Epithelial cell of prostate (primary cell): ENCODE measurements at places on chromosomes 4 and X.

DNA sequence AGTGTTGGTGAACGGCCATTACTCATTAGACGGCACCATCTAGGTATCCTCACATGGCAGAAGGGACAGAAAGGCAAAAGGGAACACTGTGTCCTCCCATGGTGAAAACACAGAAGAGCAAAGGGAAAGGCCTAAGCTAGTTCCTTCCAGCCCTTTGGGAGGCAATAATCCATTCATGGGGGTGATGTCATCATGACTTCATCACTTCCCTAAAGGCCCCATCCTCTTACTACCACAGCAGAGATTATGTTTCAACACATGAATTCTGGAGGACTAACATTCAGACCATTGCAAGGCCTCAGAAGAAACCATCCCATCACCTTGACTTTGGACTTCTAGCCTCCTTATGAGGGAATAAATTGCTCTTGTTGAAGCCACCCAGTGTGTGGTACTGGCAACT, 238.2 kb downstream of the MGST2 start:
- no peak for DNase-seq

DNA sequence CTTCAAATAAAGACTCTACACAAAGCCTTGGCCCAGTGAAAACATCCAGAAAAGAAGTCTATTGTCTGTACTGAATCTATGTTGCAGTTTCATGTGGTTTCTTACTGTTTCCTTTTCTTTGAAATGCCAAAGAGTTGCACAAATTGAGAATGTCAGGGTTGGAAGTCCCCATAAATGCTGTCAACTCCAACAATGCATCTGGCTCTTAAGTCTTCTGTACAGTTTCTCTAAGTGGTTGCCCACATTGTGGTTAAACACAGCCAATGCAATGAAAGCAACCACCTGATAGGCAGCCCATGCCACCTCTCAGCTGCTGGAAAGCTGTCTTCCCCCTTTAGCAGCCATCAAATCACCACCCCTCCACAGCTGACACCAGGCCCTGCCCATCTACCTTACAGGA, 67.2 kb upstream of the C1GALT1C1 start:
- no peak for DNase-seq

DNA sequence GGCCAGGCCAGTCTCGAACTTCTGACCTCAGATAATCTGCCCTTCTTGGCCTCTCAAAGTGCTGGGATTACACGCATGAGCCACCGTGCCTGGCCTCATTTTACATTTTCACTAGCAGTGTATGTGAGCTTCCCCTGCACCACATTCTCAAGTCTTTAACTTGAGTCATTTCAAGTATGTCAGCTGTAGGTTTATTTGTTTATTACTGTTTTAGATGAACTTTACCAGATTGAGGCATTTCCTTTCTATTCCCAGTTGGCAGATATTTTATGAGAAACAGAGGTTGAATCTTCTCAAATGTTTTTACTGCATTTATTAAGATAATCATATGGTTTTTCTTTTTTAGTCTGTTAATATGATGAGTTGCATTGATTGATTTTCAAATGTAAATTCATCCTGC, 114.6 kb upstream of the SH3RF1 start:
- no peak for DNase-seq

DNA sequence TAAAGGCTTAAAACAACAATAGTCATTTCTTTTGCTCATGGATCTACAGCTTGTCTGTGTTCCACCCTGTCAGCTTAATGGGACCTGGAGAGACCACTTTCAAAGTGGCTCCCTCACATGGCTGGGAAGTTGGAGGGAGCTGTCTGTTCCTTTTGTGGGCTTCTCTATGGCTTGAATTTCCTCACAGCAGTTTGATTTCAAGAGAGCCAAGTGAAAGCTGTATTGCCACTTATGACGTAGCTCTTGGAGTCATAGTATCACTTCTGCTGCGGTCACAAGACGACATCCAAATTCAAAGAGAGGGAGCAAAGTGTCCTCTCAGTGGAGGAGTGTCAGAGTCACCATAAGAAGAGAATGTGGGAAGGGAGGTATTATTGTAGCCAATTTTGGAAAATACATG, 22.7 kb upstream of the ACSL1 start:
- no peak for DNase-seq

- DNase-seq, result no peak
Measured at GRCh38 chrX:39817754-39818470, 279.8 kb downstream of the BCOR start.

DNA sequence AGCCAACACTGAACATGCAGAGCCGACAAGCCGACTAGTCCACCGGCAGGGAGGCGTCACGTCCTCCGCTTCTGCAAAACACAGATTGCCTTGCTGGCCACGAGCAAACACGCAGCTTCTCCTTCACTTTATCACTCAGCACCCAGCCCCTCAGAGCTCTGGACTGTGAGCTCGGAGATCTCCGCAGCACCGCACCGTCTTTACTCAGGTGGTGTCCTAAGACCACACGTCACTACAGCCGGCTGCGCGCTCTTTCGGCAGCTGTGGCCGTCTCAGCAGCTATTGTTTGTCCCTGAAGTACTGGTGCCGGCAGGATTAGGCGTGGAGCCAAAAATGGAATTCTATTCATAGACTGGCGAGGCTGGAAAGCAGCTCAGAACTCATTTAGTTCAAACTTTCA, 72.0 kb downstream of the FAT1 start:
- no peak for DNase-seq

DNA sequence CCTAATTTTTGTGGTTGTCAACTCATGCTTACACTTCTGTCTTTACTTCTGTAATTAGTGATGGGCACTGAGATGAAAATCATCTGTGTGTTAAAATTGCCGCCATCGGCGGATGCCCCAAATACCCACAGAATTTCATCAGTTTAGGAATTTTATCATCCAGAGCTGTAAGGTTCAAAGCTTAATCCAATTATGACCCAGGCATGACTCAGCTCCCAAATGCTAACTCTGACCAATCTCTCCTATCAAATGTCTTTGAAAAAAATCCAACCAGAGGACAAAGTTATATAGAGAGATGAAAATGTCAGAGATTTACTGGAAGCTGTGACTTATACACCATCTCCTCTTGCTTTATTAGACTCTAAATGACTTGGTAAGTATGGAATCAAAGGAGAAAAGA, 1048.7 kb upstream of the PRKX start:
- DNase-seq, result no peak

GRCh38 chr4:185587030-185587426, 51.7 kb upstream of the PDLIM3 start:
- no peak for DNase-seq

GRCh38 chr4:184475096-184475461, 729 bp upstream of the IRF2 start:
- no peak for DNase-seq

DNA sequence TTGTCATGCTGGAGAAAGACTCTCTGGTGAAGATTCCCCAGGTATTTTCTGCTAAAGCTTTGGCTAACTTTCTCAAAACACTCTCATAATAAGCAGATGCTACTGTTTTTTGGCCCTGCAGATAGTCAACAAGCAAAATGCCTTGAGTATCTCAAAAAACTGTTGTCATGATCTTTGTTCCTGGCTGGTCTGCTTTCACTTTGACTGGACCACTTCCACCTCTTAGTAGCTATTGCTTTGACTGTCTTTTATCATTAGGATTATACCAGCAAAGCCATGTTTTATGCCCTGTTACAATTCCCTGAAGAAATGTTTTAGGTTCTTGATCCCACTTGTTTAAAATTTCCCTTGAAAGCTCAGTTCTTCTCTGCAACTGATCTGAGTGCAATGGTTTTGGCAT, 231.5 kb downstream of the SLC7A11 start:
- no peak for DNase-seq

- DNase-seq, result no peak
Measured at GRCh38 chrX:30065226-30065625, 150.1 kb upstream of the MAGEB2 start.

DNA sequence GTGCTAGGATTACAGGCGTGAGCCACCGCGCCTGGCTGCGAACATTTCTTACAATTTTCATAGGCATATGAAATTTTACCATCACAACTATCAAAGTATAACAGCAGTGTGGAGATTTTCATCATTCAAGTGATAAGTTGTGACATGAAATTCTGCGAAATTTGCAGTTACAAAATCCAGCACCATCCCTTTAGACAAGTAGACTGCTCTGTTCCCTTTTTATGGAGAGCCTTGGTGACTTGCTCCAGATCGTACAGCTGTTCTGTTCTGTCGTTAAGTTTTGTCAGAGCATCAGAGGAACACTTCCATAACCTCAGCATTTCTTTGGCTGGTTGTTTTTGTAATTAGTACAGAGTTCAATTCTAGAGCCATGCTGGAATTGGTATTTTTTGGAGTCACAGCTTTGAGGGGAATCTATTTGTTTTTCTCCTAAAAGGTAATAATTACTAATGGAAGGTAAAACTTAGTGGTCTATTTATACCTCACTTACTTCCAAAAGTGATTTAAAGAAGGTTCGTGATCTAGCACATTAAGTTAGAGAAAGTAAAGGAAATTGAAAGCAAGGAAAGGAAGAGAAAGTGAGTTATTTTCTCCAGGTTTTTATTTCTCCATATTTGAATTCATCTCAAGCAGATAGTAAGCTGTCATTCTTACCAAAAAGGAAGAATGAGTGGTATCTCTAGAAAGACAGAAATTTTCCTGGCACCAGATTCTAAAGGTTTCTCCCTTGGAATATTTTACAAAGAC, 22.1 kb downstream of the ZRSR2 start:
- no peak for DNase-seq

DNA sequence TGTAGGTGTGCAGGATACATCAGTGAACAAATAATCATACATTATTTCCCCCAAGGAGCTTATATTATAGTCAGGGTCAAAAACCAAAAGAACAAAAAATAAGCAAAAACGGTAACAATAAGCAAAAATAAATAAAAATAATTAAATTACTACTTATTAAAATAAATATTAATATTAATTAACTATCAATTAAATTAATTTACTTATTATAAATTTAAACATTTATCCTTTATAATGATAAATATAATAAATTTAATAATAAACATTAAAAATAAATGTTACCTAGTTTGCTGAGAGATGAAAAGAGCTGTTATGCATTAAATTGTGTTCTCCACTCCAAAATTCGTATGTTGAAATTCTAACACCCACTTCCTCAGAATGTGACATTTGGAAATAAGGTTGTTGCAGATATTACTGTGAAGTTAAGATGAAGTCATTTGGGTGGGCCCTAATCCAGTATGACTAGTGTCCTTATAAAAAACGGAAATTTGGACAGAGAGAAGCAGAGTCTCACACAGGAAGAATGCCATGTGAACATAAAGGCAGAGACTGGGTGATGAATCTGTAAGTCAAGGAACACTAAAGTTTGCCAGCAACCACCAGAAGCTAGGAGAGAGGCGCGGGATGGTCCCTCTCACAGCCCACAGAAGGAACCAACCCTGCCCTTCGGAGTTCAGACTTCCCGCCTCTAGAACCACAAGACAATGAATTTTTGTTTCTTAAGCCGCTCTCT, 67.2 kb upstream of the IBSP start:
- DNase-seq, result no peak

DNA sequence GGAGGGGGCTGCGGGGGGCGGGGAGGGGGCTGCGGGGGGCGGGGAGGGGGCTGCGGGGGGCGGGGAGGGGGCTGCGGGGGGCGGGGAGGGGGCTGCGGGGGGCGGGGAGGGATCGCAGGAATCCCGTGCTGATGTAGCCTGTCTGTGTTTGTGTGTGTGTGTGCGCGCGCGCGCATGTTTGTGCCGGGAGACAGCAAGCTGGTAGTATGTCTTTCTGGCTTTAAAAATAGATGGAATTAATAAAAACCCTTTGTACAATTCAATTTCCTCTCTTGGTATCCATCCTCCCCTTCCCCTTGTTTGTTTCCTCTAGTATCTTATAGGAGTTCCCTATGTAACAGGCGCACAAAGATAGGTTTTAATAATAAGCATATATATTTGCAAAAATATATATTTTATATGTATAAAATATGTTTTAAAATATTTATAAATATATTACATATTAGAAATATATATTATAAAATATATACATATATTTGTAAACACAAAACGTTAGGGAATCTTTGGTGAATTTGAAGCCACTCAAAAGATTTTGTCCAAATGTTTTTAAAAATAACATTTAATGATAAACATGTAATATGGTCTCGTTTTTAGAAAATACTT, 782 bp downstream of the ARHGAP24 start:
- DNase-seq, result no peak

GRCh38 chr4:22500831-22501714, 14.8 kb downstream of the ADGRA3 start:
- DNase-seq, result peak; percentile 79

- DNase-seq, result no peak
Measured at GRCh38 chr4:176964116-176964691, 171.5 kb upstream of the VEGFC start.

GRCh38 chr4:159266981-159267868, 164.3 kb downstream of the RAPGEF2 start:
- no peak for DNase-seq

- no peak for DNase-seq
Measured at GRCh38 chr4:184816962-184817361, 8.8 kb downstream of the ACSL1 start.

GRCh38 chr4:184833046-184833838, 7.5 kb upstream of the ACSL1 start:
- no peak for DNase-seq

DNA sequence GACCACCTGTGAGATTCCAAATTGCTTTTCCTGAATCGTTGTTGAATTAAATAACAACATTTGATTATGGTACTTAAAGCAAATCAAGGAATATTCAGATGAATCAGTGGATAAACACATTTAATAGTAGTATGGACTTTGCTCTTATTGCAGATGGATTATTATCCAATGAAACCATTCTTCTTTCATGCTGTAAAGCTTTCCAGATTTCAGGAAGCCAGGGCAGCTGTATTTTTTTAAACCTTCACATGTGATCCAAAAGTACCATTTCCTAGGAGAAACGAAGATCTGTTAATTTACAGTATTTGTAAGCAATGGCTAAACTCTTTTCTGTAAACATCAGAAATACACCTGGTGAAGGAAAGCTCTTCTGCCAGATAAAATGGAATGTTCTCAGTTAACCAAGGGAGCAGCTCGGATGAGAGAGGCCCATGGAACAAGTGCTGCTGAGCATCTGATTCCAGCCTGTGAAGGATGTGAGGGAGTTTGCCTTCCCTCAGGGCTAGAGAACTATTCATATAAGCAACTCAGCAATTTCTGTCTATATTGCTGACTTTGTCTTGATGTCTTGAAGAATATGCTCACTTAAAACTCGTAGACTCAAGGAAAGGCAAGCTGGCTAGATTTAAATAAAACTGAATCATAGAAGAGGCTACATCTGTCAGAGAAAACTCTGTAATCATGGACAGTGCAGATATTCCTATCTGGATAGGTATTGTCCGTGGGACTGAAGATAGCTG, 94.4 kb upstream of the LIMCH1 start:
- no peak for DNase-seq

GRCh38 chr4:113769744-113770143, 8.2 kb upstream of the CAMK2D start:
- DNase-seq, result no peak

DNA sequence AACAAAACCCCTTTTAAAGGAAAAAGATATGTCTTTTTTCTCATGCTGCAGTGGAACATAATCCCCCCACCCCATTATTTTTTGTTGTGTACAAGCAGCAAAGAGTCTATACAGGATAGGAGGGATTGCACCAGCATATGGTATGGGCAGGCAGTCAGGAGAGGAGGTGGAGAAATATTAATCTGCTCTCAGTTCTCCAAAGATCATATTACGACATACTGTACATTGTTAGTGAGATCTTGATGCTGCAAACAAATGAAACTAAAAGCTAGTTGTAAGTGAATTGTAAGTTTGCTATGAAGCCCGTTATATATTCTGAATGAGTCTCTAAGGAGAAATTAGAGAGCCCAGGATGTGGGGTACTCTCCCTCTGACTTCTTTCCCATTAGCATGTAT, 75.3 kb downstream of the RAPGEF2 start:
- no peak for DNase-seq
